Fibroblast of mammary gland (primary cell): ENCODE measurements at places on chromosomes 13 and 19.

- DNase-seq, result no peak
These were observed 112.8 kb downstream of the ITGBL1 start for GRCh38 chr13:101565317-101565716.

DNA sequence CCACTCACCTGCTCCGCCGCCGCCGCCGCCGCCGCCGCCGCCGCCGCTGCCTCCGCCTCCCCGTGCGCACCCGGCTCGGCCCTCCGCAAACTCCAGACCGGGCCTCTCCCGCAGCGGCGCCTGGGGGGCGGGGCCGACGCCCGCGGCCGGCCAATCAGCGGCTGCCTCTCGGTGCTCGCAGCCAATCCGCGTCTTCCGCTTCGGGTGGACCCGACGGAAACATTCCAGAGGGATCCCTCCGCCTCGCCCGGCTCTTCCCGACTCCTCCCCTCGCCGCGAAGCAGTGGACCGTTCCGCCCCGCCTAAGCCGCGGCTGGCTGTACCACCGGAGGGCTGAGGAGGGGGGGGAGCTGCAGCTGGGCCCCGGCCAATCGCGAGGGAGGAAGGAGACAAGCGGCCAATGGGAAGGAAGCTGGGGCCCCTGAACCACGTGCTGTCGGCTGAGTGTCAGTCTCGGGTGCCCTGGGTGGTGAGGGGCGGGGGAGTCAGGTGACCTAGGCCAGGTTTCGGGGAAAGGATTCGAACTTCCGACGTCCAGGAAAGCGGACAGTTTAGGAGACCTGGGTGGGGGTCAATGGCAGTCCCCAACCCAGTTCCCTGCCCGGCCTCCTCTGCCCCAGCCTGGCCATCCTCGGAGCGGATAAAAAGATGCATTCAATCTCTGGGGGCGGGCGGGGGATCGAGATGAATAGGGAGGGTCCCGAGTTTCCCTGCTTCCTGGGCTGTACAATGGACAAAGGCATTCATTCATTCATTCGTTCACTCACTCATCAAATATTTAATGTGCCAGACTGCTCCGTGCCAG, at the start of gene GIPC1:
Gene GIPC1, minus strand, starts transcription at position 99 of the 805 bp plus-strand sequence. CDS start 13,151 bp downstream, outside the sequence.
- DNase-seq, result peak; percentile 98

DNA sequence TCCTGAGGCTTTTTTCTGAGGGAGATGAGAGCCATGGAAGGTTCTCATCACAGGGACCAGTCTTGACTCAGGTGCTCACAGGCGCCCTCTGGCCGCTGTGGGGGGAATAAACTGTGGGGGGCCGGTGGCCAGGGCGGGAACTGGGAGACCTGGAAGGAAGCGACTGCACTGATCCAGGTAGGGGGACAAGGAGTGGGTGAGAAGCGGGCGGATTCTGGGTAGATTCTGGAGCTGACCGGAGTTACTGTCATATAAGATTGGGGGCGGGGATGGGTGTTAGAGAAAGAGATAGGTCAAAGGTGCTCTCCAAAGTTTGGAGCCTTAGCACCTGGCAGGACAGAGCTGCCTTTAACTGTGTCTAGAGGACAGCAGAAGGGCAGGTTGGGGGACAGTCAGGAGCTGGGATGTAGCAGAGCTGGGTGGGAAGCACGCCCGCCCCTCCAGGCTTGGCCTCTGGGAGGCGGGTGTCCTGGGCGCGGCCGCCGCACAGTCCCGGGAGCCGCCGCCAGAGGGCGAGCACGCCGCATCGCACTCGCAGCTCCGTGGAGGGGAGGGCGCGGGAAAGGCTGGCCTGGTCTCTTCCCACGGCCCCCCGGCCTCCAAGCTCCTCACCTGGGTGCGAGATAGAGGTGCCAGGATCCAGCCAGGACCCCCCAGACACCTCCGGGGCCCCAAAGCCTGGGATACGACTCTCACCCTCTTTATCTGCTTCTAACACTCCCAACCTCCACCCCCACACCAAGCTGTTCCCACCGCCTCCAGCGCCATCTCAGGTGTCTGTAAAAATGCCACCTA, 4.2 kb upstream of the DAND5 start:
- DNase-seq, result peak; percentile 66

- no peak for DNase-seq
These were observed 534.1 kb downstream of the PCDH17 start for GRCh38 chr13:58165617-58166016.

GRCh38 chr19:42316223-42317211, 3.4 kb downstream of the TMEM145 start:
- peak; percentile 35 for DNase-seq

- DNase-seq, result no peak
These were observed 53.1 kb downstream of the FOXO1 start for GRCh38 chr13:40613192-40613818.

DNA sequence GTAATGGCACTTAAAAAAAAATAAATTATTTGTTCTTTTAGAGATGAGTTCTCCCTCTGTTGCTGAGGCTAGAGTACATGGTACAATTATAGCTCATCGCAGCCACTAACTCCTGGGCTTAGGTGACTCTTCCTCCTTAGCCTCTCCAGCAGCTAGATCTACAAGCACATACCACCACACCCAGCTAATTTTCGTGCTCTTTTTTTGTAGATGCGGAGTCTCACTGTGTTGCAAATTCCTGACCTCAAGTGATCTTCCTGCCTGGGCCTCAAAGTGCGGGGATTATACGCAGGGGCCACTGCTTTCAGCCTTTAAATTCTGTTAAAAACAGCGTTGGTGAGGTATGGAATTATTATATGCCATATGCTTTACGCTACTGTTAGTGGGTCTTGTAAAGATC, 2034.0 kb downstream of the OLFM4 start:
- DNase-seq, result no peak

DNA sequence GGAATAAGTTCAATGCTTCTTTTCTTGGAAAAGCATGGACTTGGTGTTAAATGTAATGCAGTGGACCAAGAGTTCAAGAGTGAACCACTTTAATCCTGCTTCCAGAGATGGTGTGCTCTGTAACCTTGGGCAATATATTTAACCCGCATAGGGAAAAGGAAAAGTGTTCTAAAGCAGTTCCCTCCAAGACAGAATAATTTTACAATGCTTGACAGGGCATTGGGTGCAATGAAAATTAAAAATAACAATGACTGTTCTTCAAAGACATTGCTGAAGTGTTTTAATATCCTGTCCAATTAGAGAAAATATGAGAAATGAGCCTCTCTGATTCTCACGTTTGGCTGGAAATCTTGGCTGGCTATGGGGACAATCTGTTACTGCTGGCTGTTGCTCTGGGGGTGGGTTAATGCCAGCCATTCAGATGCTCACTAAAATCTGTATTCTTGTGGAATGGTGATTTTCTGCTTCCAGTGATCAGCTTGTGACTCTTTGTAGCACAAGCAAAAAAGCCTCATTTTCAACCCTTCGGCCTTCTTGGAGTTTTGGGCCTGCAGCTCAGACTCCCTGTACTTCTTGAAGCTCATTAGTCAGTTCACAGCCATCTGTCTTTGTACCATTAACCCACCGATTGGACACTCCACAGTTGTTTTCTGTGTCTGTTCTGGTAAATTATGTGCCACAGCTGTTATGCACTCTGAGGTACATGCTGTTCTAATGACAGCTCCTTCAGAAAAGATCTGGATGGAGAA, 310.6 kb downstream of the LMO7 start:
- DNase-seq, result no peak

- no peak for DNase-seq
These were observed 42.6 kb upstream of the ZNF91 start for GRCh38 chr19:23437901-23438300.

DNA sequence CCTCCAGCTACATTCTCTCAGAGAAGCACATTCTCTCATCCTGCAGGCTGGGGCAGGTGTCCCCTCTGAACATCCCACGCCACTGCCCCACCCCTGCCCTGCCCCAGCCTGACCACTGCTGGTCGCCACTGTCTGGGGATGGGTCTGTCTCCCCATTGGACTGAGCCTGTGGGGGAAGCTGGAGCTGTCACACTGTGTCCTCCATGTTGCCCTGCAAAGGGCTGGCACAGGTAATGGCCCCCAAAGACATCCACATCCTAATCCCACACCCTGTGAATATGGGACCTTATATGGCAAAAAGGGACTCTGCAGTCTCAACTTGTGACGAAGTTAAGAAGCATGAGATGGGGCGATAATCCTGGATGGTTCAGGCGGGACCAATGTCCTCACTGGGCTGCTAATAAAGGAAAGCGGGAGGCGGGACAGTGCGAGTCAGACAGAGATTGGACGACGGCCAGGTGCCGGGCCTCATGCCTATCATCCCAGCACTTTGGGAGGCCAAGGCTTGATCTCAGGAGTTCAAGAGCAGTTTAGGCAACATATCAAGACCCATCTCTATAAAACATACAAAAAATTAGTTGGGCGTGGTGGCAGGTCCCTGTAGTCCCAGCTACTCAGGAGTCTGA, 9.1 kb downstream of the AP2S1 start:
- DNase-seq, result peak; percentile 63

DNA sequence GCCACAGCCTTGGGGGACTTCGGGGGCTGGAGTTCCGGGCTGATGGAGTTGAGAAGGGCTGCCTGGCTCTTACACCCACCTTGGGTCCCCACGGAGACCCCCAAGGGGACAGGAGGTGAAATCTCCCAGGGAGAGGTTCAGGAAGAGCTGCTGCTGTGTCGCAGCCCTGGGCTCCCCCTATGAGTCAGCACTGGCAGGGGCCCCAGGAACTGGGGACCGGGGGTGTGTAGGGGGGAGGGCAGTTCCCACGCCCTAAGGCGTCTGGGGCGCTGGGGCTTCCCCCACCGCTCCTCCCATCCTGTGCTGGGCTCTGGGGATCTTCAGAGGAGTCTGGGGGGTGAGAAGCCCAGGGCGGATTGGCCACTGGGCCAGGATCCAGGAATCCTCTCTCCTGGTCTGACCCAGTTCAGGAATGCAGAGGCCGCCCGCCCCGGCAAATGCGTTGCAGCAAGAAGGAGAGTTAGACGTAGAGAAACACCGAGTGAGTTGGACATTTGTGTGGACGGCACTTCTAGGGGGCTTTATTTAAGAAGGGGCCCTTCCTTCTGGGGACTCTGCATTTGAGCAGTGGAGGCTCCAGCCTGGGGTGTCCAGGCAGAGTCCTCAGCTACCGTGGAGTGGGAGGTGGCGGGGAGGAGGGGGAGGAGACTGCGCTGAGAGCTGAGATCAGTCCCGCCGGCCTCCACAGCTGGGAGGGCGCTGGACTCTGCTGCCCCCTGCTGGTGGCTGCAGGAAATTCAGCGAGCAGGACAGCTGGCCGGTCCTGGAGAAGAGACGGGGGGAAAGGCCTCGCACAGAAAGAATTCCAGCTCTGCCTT, 15.0 kb upstream of the NANOS3 start:
- peak; percentile 84 for DNase-seq

GRCh38 chr19:17333611-17334413, 843 bp downstream of the ANO8 start:
- DNase-seq, result peak; percentile 84

- peak; percentile 92 for DNase-seq
These were observed 4.8 kb downstream of the STK24 start for GRCh38 chr13:98571955-98572662.

DNA sequence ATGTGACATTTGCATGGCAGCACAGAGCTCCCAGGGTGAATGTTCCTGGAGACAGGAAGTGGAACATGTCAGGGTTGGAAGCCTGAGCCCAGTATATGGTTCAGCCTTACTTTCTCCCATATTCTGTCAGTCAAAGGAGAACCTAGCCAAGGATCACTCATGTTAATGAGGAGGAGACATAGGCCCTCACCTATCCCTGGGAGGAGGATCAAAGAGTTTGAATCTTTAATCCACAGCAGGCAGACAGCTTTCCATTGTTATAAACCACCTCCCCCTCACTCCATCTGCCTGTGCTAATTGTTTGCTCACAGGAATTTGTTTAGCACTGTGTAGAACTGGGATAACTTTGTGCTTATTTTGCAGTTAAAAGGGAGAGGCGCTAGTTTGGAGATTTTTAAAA, 1069.1 kb downstream of the EFNB2 start:
- DNase-seq, result no peak

DNA sequence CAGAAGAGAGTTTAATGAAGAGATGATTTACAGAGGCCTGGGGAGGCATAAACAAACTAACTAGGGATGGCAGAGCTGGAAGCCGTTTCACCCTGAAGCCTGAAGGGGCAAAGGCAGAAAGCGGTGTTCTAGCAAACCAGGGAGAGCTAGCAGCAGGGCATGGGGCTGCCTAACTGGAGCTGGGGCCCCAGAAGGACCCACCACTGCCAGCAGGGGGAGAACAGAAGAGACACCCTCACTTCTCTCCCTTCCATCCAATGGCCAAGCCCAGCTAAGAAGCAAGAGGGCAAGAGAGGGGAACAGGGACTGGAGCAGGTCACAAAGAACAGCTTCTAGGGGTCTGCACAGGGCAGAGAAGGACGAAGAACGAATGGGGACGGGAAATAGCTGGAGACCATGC, 195.5 kb downstream of the KATNAL1 start:
- no peak for DNase-seq

DNA sequence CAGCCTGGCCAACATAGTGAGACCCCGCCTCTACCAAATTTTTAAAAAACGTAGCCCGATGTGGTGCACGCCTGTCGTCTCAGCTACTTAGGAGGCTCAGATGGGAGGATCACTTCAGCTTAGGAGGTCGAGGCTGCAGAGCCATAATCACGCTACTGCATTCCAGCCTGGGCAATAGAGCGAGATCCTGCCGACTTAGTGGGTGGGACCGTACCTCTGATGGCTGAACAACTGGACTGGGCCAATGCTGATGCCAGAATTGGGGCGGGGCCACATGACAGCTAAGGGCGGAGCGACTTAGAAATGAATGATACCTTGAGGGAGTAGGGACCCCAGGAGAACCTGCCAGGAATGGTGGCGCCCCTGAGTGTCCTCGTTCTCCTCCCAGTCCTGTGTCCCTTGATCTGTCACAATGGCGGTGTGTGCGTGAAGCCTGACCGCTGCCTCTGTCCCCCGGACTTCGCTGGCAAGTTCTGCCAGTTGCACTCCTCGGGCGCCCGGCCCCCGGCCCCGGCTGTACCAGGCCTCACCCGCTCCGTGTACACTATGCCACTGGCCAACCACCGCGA, 3.6 kb downstream of the LTBP4 start:
- no peak for DNase-seq

DNA sequence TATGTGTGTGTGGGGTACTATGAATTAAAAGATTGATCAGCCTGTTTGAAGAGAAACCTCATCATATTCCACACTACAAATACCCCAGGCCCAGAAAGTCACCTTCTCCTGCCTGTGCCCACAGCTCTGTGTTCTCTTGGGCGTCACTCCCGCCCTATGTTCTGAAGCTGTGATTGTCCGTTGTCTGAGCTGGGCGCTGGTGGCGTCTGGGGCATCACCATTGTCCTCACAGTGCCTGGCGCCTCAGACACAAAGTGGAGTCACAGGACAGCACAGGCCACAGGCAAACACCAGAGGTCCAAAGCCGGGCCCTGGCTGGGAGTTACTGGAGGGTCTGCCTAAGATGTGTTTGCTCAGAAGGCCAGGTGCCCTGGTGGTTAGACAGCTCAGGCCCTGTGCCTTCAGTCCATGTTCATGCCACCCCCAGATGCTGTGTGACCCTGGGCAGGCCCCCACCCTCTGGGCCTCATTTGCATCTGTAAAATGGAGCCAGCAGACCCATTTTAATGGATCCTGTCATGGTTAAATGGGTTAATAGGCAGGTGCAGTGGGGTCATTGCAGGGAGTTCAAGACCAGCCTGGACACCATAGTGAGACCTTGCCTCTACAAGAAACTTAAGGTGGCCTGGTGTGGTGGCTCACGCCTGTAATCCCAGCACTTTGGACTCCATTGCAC, 34.5 kb downstream of the DNM2 start:
- no peak for DNase-seq
